ENCODE measurements at places on chromosomes 6 and 20.

DNA sequence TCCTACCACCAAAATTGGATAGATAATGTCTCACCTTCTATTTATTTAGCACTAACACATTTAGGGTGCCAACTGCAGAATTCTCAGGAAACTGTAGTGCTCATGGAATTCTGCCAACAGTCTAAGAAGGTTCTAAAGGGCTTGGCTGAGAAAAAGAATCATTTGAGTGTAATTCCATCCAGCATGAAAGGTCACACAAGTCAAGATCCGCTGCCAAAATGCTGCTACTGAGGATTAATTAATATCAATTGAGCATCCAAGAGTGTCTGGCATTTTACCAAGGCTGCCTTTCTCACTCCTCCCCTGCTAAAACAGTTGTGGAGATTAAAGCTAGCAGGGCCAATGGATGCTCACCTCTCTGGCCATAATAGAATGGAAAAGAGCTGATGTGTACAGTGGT, 112.7 kb downstream of the FHL5 start:
- peak; percentile 1 for DNase-seq

GRCh38 chr6:38404355-38404754, 235.4 kb downstream of the BTBD9 start:
- DNase-seq = no peak

DNA sequence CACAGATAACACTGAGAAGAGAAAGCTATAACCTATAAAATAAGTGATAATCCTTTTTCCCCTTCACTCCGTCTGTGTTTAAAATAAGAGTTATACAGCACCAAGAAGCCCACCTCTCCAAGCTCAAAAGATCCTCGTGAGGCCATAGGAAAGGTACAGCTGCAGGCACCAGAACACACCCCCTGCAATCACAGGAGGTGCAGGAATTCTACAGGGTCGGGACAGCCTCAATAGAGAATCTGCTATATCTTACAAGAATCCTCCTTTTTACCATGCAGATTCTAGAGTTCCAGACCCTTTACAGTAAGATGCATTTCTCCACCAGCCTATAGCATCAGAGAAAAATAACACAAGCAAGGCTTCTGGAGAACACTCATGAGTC, 5.0 kb upstream of the ADGRF1 start:
- no peak for DNase-seq

DNA sequence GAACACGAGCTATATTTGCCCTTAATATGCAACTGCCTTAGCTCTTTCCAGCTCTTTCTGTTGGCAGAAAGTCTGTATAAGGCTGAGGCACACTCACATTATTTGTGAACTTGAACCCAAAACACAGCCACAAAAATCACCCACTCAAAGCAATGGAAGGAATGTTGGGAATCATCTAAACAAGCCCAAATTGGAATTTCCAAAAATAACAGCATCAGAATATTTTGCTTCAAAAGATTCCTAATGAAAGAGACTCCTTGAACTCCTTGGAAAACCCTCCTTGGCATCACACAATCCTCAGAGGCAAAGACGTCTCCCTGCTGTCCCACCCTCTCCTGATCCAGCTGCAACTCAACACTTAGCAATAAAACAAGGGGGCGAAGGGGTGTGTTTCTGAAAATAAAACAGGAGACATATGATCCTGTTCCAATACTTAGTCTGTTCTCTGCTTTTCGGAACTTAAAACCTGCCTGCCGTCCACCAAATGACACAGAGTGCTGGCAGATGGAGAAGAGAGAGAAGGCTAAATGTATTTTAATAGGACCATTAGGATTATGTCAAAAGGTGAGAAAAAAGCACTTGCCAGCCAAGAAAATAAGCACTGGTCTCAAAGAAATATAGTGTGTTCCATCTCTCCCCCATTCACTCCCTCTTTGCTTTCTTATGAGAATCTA, 320.7 kb upstream of the JARID2 start:
- peak; percentile 64 for DNase-seq

DNA sequence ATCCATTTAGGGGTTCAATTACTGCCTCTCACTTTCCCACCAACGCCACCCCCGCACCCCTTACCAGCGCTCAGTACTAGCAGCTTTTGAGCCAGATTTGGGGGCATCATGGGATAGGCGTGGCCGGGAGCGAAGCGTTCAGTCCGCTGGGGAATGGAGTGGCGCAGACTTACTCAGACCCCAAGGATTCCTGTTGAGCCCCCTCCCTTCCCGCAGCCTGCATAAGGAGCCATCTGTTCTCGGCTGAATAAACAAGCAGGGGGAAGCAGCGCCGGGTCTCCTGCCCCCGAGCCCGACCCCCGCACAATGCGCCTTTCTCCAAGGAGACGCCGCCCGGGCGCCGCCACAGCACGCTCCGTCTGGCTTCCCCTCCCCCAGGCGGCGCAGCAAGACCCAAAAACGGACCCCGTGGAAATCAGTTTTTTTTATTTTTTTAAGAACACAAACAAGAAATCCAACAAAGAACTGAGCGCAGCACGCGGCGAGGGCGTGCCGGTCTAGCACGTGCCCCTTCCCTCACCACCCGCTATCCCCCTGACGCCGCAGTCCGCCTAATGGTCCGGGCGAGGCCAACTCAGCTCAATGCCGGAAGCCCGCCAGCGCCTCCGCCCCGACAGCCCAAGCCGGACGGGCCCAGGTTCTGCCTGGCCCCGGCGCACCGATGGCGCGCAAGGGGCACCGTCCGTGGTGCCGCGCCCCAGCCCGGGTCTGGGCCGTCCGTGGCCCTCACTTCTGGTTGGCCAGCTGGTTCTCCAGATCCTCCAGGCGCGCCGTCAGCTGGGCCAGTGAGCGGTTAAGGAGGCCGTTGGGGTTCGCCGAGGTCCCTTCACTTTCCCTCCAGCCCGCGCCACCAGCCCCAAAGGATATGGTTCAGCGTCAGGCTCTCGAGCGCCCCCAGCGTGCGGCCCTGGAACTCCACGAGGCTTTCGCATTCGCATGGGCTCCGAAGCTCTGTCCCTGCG, 13.3 kb upstream of the RBPJL start:
- DNase-seq = peak; percentile 35

Measured in urinary bladder (tissue), 4 donors.